NCI-H510A treated with DMSO at 0.1 percent for 48 hours (cell line): ENCODE measurements at places on chromosomes 2 and 18.

- DNase-seq: no peak
These were observed 29.9 kb downstream of the HDHD2 start for GRCh38 chr18:47120428-47120827.

- DNase-seq: no peak
These were observed 147.4 kb downstream of the TFCP2L1 start for GRCh38 chr2:121137571-121137970.

GRCh38 chr18:4125627-4126230 is 329.4 kb downstream of the DLGAP1 start:
- no peak for DNase-seq

DNA sequence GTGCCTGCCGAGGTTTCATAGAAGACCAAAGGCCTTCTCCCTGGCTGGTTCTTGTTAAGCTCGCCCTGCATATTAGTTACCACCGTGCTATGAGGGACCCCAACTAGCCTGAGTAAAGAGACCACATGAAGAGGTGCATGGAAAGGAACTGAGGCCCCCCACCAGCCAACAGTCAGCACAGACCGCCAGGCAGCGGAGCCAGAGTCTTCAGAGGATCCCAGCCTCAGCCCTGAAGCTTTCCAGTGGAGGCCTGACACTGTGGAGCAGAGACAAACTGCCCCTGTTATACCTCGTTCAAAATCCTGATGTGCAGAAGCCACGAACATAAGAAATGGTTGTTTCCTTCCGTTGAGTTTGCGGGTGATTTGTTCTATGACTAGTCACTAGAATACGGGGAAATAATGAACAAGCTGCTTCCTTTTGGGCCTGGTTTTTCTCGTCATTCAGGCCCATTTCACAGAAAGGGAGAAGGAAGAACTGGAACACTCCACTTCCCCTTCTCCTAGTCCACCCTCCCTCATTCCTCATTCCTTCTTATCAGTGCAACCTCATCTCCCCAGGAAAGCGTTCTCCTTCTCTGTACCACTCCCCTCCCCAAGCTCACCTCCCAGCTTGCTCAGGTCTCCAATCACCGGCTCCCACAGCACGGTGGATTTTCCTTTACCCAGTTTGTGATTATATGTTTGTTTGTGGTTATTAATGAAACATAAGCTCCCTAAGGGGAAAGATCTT is 3.0 kb upstream of the GLI2 start:
- no peak for DNase-seq

GRCh38 chr2:128306081-128306930 is 12.4 kb downstream of the HS6ST1 start:
- DNase-seq: peak; percentile 95

GRCh38 chr2:199462347-199462955 is 4.7 kb upstream of the SATB2 start:
- no peak for DNase-seq

DNA sequence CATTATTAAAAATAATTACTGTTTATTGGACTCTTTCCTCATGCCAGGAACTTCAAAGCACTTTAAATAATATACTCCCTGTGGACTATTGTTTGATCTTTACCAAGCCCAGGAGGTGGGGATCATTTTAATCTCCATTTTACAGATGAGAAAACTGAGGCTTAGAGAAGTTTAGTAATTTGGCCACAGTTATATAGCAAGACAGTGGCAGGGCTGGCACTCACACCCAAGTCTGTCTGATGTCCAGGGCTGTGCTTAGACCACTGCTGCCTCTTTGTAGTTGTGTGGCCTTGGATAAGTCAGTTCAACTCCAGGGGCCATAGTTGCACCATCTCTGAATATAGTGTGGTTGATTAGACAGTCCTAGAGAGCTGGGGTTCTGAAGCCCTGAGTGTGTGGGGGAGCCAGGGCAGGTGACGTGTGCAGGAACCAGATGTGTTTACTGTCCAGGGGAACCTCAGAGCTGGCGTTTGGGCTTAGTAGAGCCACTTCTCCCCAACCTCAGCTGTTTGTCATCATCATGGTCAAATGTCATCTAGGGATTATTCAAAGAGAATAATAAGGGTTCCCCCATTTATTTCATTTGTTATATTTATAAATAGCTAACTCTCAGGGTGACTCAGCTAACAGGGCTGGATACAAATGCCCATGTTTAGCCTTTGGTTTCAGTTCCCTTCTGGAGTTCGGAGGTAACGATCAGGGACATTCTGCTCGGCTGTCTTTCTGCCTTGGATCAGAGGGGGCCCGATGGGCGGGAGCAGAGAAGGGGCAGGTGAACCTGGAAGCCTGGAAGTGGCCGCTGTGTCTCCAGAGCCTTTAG is 68.0 kb downstream of the BOLA3 start:
- DNase-seq: no peak

DNA sequence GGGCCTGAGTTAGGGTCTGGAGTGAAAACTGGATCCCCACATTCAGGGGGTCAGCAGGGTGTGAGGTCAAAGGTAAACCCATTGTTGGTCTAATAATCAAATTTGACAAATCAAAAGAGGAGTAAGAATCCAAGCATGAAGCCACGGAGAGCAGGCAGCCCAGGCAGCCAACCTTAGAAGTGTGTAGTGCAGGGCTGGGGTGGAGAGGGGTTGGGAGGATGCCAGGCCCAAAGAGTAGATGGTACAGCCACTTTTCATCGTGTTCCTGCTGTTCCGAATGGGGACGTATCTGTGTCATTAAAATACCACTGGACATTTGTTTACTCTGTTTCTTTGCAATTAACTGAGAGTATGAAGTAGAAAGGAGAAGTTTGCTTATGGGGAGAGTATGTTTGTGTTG is 16.5 kb upstream of the SPTBN1 start:
- no peak for DNase-seq

GRCh38 chr2:126658905-126659561 is 3.1 kb downstream of the GYPC start:
- no peak for DNase-seq

GRCh38 chr2:152062125-152063091 is 36.4 kb downstream of the CACNB4 start:
- no peak for DNase-seq

GRCh38 chr18:52343138-52343537 is 3.1 kb downstream of the DCC start:
- DNase-seq: peak; percentile 13

DNA sequence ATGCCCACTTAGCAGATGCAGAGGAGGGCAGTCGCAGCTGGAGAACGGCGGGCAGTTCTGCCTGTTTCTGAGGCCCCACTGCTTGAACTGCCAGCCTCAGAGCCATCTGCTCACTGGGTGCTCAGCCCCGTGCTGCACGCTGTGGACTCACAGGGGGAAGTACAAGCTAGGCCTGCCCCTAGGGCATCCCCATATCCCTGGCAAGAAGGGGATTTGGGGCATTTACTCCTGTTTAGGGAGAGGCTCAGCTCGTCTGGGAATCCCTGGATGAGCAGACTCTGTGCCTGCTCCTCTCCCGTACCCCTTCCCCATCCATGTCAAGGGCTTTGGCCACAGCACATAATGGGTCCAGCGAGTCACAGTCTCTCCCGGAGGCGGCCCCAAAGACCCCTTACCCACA is 169.8 kb upstream of the PKDCC start:
- no peak for DNase-seq

DNA sequence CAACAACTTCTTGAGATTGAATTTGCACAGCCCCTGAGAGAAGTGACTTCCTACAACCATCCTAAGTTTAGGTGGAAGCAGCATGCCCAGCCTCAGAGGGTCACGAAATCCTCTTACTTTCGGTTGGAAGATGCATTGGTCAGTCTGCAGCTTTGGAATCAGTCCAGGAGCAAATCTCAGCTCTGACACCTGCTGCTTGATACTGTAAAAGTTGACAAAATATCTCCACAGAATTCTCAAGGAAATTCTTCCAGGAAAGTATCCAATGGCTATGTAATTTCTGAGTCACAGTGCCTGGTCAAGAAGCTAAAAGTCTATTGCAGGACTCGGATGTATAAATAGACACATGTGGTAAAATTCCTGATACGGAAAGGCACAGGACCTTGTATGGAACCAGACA is 414.5 kb upstream of the GYPC start:
- DNase-seq: no peak

GRCh38 chr2:28366496-28367282 is 26.0 kb upstream of the FOSL2 start:
- DNase-seq: no peak

DNA sequence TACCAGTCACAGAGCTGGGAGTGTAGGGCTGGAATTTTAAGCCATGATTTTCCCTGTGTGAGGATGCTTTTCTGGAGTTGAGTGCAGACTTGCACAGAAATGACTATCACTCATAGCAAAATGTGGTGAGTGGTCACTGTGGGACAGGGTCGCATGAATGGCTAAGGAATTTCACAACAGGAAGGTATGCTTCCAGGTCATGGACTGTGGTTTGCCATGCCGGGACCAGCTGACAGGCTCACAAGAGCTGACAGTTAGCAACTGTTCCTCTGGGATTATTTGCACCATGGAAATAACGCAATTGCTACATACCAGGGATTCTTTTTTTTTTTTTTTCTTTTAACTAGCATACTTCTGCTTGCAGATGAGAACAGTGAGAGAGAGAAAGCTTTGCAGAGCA is 3.8 kb upstream of the UXS1 start:
- no peak for DNase-seq

GRCh38 chr2:142041105-142041504 is 89.7 kb downstream of the LRP1B start:
- no peak for DNase-seq

DNA sequence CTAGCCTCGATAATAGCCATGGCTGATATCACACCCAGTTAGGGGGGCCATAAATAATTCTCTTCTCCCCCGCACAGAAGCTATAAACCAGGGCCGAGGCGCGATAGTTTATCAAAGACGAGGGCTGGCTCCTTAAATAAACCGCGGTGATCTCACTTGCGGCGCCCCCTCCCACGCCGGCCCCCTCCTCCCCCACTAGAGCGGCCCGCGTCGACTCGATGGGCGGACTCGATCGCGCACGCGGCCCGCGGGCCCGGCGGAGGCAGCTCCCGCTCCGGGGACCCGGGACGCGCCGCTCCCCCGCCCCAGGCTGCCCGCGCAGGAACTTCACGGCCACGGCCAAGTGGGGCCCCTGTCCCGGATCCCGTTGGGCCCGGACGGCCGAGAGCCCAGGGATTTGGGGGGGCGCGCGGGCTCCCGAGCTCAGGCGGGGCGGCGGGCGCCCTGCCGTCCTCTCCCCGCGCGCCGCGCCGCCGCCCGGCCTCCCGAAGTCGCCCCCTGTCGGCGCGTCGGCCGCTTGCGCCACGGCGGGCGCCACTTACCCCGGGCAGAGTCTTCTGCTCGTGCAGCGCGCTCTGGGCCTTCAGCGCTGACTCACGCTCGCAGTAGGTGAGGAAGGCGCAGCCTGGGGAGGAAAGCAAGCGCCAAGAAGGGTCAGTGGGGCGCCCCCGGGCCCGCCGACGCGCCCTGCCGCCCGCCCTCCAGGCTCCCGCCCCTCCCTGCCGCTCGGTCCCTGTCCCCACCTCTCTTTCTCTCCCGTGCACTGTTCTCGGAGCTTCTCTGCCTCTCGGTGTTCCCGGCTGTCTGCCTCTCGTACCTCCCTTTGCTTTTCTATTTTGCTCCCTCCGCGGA is 80.4 kb downstream of the CELF4 start:
- DNase-seq: peak; percentile 85

- DNase-seq: no peak
These were observed 31.7 kb upstream of the GPR17 start for GRCh38 chr2:127614246-127614645.

DNA sequence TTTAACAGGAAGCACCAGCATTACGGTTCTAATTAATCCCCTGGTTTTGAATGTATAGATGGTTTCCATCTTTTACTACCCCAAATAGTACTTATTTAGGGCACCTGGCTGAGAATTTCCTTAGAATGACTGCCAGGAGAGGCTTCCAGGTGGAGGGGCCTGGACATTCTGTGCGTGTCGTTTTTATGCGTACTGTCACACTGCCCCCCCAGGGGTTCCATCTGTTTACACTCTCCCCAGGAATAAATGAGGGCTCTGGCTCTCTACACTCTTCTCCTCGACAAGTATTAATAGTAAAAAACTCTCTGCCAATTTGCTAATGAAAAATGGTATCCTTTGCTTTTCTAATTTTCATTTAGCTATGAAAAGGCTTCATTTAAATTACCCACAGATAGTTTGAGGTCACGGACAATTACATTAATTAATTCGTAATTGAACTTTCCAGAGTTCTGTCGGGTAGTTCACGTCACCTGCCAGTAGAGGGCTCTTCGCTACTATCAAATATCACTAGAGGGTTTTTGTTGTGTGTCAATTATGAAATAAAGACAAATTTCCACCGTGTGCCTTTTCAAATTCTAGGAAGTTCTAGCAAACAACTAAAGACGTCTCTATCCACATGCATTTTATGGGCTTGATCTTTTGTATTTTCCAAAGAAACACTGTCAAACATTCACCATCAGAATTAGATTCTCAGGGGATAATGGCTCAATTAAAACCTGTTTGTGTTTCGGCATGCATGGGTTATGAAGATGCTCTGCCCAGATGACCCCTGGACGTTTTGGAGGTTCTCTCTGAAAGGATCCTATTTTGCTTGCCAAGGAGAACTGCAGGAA is 88.8 kb upstream of the ASB18 start:
- DNase-seq: peak; percentile 59

GRCh38 chr18:50377061-50377798 is 2.4 kb downstream of the SKA1 start:
- DNase-seq: no peak

DNA sequence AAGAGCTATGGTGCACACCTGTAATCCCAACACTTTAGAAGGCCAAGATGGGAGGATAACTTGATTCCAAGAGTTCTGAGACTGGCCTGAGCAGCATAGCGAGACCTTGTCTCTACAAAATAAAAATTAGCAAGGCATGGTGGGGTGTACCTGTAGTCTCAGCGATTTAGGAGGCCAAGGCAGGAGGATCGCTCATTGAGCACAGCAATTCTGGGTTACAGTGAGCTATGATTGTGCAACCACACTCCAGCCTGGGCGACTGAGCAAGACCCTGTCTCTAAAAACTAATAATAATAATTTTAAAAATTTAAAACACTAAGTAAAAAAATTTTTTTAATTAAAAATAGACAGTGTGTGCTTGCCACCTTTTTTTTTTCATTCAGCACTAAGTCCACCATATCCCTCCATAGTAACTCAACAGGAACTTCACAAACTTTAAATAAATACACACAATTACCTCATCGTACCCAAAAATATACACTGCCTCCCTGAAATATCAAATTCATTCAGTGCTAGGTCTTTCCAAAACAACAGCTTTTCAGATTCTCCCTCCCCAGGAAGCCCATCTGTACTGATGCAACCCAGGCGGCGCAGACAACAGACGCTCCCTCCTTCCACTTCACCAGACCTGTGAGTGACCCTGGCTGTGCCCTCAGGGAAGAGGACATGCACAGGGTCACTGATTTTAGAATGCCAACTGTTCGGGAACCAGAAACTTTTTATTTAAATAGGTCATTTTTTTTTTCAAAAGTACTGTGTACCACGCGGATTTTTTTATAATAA is 29.6 kb downstream of the FAM168B start:
- no peak for DNase-seq

DNA sequence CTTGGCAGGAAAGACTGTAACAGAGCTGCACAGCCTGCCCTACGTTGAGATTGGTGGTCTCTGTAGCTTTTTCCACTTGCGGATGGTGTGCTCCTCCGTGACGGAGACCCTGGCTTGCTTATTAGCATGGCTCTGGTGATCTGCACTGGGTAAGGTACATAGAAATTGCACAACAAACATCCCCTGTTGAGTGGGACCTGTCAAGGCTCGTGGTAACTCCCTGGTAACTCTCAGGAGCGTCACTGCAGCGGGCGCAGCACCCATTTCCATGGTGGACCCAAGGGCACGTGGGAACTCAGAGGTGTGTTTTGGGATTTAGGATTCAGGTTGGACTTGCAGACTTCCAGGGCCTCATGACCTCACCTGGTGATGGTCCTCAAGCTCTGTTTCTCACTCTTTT is 1.1 kb downstream of the TRAF3IP1 start:
- DNase-seq: no peak

GRCh38 chr2:239719791-239720360 is 305.3 kb downstream of the NDUFA10 start:
- no peak for DNase-seq
